ENCODE measurements at places on chromosomes 2 and 18.

DNA sequence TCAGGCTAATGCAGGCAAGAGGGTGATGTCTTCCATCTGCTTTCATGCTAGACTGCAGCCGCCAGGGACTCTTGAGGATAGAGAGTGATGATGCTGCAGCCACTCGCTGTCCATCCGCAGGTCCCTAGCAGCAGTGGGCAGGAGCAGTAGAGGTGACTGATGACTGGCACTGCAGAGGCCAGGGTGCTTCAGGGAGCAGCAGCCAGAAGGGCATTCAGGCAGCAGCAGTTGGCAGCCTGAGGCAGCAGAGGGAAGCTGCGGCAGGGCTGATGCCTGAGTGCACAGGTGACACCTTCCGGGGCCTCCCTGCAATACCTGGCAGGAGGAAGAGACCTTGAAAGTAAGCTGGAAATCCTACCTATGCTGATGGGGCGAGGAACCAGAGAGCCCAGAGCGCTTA is 214.2 kb downstream of the ICOS start:
- no peak for DNase-seq

GRCh38 chr2:236976266-236977062 is 109.2 kb upstream of the COPS8 start:
- DNase-seq = no peak

DNA sequence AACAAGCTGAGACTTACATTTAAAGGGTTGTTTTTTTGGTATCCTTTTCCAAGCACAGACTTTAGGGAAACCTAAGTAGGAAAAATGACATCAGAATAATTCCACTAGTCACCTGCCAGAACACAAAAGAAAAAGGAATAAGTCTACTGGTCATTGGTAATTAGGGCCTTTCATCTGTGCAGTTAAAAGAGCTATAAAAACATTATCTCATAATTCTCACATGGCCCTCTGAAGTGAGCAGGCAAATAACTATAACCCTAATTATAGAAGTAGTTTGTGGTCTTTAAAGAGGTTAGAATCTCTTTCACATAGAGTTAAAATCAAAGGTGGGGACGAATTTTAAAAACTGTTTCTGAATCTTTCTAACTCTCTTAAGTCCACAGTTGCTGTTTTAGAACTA is 111.1 kb upstream of the B3GNT2 start:
- no peak for DNase-seq

DNA sequence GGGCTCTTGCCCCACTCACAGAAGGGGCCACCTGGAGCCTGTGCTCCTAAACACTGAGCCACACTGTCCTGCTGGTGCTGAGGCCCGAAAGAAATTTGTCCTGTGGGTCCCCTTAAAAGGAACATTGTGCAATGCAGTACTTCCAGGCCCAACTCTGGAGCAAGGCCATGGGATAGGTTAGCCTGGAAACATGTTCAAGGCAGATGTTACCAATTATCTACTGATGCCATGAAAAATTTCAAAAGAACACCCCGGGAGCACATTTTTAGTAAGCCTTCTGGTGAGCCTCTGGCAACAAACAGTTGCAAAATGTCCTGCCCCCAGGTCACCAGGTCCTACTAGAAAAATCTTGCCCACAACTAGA is 12.3 kb upstream of the PTMA start:
- DNase-seq = no peak

DNA sequence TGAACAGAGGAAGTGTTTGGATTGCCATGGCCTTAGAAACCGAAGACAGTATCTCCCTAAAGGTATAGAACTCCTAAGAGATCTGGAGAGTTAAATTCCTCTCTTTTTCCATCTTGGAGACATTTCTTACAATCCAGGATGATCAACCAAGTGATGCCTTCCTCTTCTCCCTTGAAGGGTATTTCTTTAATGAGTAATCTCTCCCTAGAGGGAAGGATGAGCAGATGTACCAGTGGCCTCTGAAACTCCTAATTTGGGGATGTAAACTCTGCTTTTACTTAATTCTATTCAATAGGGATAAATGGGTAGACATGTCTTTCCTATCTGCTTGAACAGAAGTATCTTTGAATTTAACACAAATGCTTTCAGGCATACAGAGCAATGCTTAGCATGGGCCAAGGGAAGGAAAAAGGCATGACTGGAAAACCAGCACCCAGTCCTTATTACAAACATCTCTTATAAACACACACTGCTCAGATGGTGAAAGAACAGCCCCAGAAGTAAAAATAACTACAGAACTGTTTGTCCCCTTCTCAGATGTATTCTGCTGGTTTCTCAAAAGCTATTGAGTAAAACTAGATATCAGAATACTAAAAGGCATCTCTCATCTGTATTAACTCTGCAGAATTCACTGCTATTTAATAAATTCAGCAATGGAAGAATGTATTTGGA is 4.7 kb upstream of the THNSL2 start:
- DNase-seq = no peak

GRCh38 chr2:120771111-120771780 is 35.6 kb downstream of the GLI2 start:
- DNase-seq = no peak

DNA sequence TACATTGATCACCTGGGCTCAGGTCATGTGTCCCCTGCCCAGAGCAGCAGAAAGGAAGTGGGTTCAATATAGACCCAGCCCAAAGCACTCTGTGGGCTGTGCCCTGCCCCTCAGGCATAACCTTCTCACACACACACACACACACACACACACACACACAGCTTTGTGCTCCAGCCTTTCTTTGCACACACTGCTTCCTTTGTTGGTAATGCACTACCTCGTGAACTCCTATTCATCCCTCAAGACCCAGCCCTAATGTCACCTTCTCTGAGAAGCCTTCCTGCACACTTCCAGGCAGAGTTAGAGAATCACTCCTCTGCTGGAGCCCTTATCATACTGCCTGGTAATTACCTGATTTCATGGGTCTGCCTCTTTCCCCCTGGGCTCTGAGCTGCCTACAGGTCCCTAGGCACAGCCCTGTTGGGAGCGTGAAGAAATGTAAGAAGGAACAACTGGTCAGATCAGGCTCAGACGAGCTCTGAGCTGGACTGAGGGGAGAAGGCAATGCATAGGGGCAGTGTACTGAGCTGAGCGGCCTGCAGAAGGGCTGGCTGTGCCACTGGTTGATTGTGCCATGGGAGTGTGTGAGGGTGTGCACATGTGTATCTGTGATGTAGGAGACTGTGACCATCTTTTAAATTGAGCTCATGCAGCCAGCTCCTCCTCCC is 210.3 kb downstream of the GLI2 start:
- DNase-seq = no peak

All from activated CD4-positive, CD25-positive, alpha-beta regulatory T cell (primary cell).